ENCODE measurements at places on chromosomes 3 and 15. TPM values are rescaled to one million over a fixed set of nuclear protein-coding genes. Genes with fewer than 3 reads are reported as not detected.

CPNE9 gene
- not detected for total RNA-seq

GOLGA6L9 gene
- total RNA-seq: 3.3 TPM

CHDH gene
- not detected for total RNA-seq

FEZF2 gene
- total RNA-seq: not detected

NPAP1 gene
- total RNA-seq: not detected

NAALADL2 gene
- total RNA-seq: 17.8 TPM

GOLGA8S gene
- total RNA-seq: not detected

NTRK3 gene
- total RNA-seq: 1.2 TPM

BTLA gene
- total RNA-seq: not detected

SLC6A1 gene
- total RNA-seq: 0.05 TPM

SPINT1 gene
- 0.78 TPM for total RNA-seq

TP63 gene
- total RNA-seq: not detected

CLDN11 gene
- 175 TPM for total RNA-seq

CYP8B1 gene
- total RNA-seq: not detected

FRG2C gene
- total RNA-seq: not detected

IDH2 gene
- total RNA-seq: 108 TPM

CDC25A gene
- total RNA-seq: 2.4 TPM

GXYLT2 gene
- total RNA-seq: 74.2 TPM

ZDHHC19 gene
- total RNA-seq: not detected

TM4SF18 gene
- total RNA-seq: 0.46 TPM

LRRC31 gene
- total RNA-seq: not detected

SCAMP5 gene
- 0.51 TPM for total RNA-seq

MESP2 gene
- total RNA-seq: 0.30 TPM

PPP1R14D gene
- not detected for total RNA-seq

PXK gene
- 21.8 TPM for total RNA-seq

SYNPR gene
- total RNA-seq: not detected

CASR gene
- not detected for total RNA-seq

HRG gene
- not detected for total RNA-seq

CHL1 gene
- total RNA-seq: not detected

GABRR3 gene
- not detected for total RNA-seq

FAM131A gene
- 38.7 TPM for total RNA-seq

CACNA1D gene
- not detected for total RNA-seq

LYZL4 gene
- total RNA-seq: not detected

IQCB1 gene
- total RNA-seq: 28.0 TPM

LTK gene
- total RNA-seq: under 0.01 TPM

RTP1 gene
- not detected for total RNA-seq

GCNT3 gene
- total RNA-seq: 0.09 TPM

ISL2 gene
- total RNA-seq: 1.8 TPM

TJP1 gene
- 50.5 TPM for total RNA-seq

All from smooth muscle cell of the umbilical artery (primary cell).